Tibial nerve (tissue), 4 donors: ENCODE measurements at places on chromosomes 6 and 20. TPM values are rescaled to one million over a fixed set of nuclear protein-coding genes. Genes with fewer than 3 reads are reported as not detected.

Gene SCRT2
- total RNA-seq = not detected

Gene RGS17
- total RNA-seq = 3.3 TPM

Gene DSP
- 3.5 TPM for total RNA-seq

Gene SUPT3H
- 13.1 TPM for total RNA-seq

Gene CD93
- 74.4 TPM for total RNA-seq

DNA sequence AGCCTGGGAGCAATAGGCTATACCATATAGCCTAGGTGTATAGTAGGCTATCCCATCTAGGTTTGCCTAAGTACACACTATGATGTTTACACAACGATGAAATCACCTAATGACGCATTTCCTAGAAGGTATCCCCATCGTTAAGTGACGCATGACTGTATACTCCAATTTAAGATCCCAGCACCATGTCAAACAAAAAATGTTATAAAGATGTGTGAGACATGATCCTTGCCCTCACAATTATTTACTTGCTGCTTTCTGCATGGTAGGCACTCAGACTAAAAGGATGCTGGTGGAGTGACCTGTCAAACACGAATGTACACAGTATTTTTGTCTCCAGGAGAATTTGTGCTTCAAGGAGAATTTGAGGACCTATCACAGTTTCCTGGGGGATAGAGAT is 32.3 kb downstream of the SNAP25 start:
- H3K27me3 ChIP-seq = no peaks in the 10 kb centered on the region
- no peak for DNase-seq
- H3K27ac ChIP-seq = no peak overlapping the region
- H3K4me3 ChIP-seq = no peak overlapping the region
- H3K4me1 ChIP-seq = no peaks in the 10 kb centered on the region
- H3K36me3 ChIP-seq = no peaks in the 10 kb centered on the region

GRCh38 chr20:59515906-59516209 is 88.5 kb upstream of the PHACTR3 start:
- H3K4me1 ChIP-seq = no peaks in the 10 kb centered on the region
- DNase-seq = no peak
- no peak overlapping the region for H3K27ac ChIP-seq

GRCh38 chr6:100818066-100818465 is 63.1 kb downstream of the ASCC3 start:
- no peaks in the 10 kb centered on the region for H3K27me3 ChIP-seq
- no peaks in the 10 kb centered on the region for H3K4me1 ChIP-seq
- no peak overlapping the region for H3K27ac ChIP-seq
- H3K36me3 ChIP-seq = no peaks in the 10 kb centered on the region

DNA sequence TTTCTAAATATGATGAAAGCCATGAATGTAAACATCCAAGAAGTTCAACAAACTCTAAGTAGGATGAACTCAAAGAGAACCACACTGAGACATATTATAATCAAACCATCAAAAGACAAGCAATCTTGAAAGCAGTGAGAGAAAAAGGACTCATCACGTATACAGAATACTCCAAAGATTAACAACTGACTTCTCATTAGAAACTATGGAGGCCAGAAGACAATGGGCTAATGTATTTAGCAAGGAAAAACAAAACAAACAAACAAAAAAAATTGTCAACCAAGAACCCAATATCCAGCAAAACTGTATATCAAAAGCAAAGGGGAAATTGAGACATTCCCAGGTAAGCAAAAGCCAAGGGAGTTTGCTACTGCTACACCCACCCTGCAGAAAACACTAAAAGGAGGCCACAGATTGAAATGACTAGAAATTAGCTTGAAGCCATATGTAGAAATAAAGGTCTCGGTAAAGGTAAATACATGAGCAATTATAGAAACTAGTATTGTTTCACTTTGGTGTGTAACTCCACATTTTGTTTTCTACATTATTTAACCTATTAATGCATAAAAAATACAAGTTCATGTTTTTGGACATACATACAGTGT is 301.1 kb upstream of the QKI start:
- DNase-seq = no peak
- H3K27me3 ChIP-seq = no peaks in the 10 kb centered on the region
- H3K4me3 ChIP-seq = no peak overlapping the region
- no peaks in the 10 kb centered on the region for H3K36me3 ChIP-seq

GRCh38 chr6:89492025-89492640 is 59.2 kb downstream of the ANKRD6 start:
- H3K4me3 ChIP-seq = no peak overlapping the region
- H3K27ac ChIP-seq = no peak overlapping the region
- H3K4me1 ChIP-seq = no peaks in the 10 kb centered on the region
- H3K27me3 ChIP-seq = no peaks in the 10 kb centered on the region
- H3K36me3 ChIP-seq = no peaks in the 10 kb centered on the region

DNA sequence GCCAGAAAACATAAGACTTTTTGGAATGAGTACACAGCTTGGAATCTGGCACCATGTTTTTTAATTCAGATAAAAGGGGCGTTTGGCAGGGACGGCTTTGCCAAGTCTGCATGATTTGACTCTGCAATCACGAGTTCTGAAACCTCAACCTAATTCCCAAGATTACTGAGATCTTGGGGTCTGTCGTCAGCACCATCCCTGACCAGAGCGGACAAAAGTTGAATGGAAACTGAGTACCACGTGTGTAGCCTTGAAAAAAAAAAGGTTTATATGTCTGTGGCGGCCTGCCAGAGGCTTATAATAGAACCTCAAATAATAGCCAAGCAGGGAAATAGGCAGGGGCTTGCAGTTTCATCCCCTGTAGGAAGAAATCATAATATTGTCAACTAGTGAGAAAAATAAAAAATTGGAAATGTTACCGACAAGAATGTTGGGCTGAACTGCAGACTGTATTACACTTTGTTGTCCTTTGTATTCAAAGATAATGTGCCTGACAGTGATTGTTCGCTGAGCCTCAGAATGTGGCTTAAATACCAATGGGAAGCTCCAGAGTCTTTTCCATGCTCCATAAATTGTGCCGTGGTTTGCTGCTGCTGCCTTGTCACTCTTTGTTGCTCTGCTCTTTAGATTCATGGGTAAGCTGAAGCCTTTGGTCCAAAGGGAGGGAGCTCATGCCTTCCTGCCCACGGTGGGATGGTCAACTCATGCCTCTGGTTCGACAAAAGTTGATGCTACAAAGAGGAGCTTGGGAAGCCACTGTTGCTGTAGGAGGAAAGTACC is 118.8 kb upstream of the ARID1B start:
- no peaks in the 10 kb centered on the region for H3K27me3 ChIP-seq
- no peak overlapping the region for H3K27ac ChIP-seq
- DNase-seq = peak; percentile 23
- H3K4me3 ChIP-seq = no peak overlapping the region
- no peaks in the 10 kb centered on the region for H3K36me3 ChIP-seq
